ENCODE measurements at places on chromosomes 11 and 22. TPM values are rescaled to one million over a fixed set of nuclear protein-coding genes. Genes with fewer than 3 reads are reported as not detected.

CD248 gene
- total RNA-seq, result 2.5 TPM

BUD13 gene
- 10.3 TPM for total RNA-seq

MOV10L1 gene
- total RNA-seq, result not detected

RBMXL2 gene
- total RNA-seq, result not detected

SHANK2 gene
- 0.72 TPM for total RNA-seq

NOX4 gene
- total RNA-seq, result not detected

TRIM5 gene
- 36.8 TPM for total RNA-seq

USP2 gene
- 0.85 TPM for total RNA-seq

ADAMTS8 gene
- not detected for total RNA-seq

APOA5 gene
- not detected for total RNA-seq

C1QTNF5 gene
- not detected for total RNA-seq

RHOD gene
- total RNA-seq, result 0.62 TPM
